ENCODE measurements at places on chromosomes 4 and X.

- H3K4me1 ChIP-seq: no peaks in the 10 kb centered on the region
- DNase-seq: no peak
- H3K4me3 ChIP-seq: no peak overlapping the region
- no peak overlapping the region for H3K27ac ChIP-seq
- H3K27me3 ChIP-seq: peaks cover 6% of the 10 kb centered on the region
- no peaks in the 10 kb centered on the region for H3K36me3 ChIP-seq
Observed at GRCh38 chr4:115229873-115230272, 116.5 kb upstream of the NDST4 start.

DNA sequence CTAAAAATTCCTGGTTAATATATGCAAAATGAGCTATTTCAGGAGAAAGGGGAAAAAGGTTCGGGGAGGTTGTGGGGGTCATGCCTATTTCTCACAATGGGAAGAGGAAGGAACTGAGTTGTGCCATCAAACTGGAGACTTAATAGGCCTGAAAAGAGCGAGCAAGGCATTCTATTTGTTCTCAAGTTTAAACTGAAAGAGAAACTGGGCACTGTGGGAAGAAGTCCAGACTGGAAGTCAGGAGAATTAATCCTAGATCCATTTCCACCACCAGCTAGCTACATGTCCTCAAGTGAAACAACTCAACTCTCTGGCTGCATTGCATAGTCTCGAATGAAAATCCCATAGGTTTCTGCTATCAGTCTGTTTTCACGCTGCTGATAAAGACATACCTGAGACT is 50.6 kb downstream of the PPARGC1A start:
- no peaks in the 10 kb centered on the region for H3K36me3 ChIP-seq
- no peaks in the 10 kb centered on the region for H3K27me3 ChIP-seq
- no peak for DNase-seq
- no peaks in the 10 kb centered on the region for H3K4me1 ChIP-seq
- no peak overlapping the region for H3K4me3 ChIP-seq
- H3K27ac ChIP-seq: no peak overlapping the region

GRCh38 chr4:88445252-88445651 is 11.7 kb upstream of the HERC5 start:
- H3K4me1 ChIP-seq: peaks cover 20% of the 10 kb centered on the region
- no peaks in the 10 kb centered on the region for H3K27me3 ChIP-seq
- H3K36me3 ChIP-seq: no peaks in the 10 kb centered on the region
- H3K27ac ChIP-seq: peak overlapping the region; percentile 59

- peak; percentile 62 for DNase-seq
- no peak within 1 kb of the TSS for H3K27ac ChIP-seq
- H3K4me3 ChIP-seq: peak within 1 kb of the TSS; percentile 35
- no peaks in the 10 kb centered on the region for H3K27me3 ChIP-seq
- H3K36me3 ChIP-seq: no peaks in the 10 kb centered on the region
Observed at GRCh38 chrX:64394874-64395567, at the start of gene MTMR8. Gene MTMR8, minus strand, starts transcription at chrX:64395452. Its CDS starts 89 bp downstream, at chrX:64395363.

DNA sequence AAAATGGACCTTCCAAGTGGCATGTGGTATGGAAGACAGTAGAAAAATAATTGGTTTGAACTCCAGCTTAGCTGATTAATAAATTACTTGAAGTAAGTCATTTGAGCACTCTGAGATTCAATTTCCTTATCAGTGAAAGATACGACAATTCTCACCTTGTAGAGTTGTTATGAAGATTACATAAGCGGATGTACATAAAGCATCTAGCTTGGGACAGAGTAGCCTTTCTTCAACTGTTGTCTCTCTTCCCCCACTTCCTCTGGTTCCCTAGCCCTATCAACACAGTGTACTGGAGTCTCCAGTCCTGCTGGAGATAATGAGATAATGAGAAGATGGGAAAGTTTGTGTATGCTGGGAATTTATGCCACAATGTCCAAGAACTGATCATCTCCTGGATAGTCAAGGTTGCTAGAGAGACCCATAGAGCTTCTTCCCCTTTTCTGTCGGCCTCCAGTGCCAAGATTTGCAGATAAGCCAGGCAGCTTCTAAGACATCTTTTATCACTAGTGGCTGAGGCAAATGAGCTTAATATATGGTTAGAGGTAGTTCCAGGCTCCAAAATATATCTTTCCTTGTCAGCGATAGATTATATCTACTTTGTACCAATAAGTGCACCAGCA is 33.9 kb downstream of the VSIG4 start:
- H3K27me3 ChIP-seq: no peaks in the 10 kb centered on the region
- no peak for DNase-seq
- no peaks in the 10 kb centered on the region for H3K36me3 ChIP-seq

GRCh38 chrX:48713847-48714246 is 17.3 kb downstream of the SUV39H1 start:
- no peak for DNase-seq
- H3K27ac ChIP-seq: no peak overlapping the region
- H3K4me1 ChIP-seq: no peaks in the 10 kb centered on the region
- H3K27me3 ChIP-seq: no peaks in the 10 kb centered on the region
- no peaks in the 10 kb centered on the region for H3K36me3 ChIP-seq

GRCh38 chr4:164596927-164597326 is 157.0 kb upstream of the SMIM31 start:
- H3K27me3 ChIP-seq: no peaks in the 10 kb centered on the region
- H3K4me1 ChIP-seq: no peaks in the 10 kb centered on the region
- H3K27ac ChIP-seq: no peak overlapping the region
- DNase-seq: no peak

GRCh38 chr4:40829586-40829985 is 79.8 kb downstream of the NSUN7 start:
- H3K27me3 ChIP-seq: no peaks in the 10 kb centered on the region
- no peak for DNase-seq
- H3K4me1 ChIP-seq: no peaks in the 10 kb centered on the region
- H3K4me3 ChIP-seq: no peak overlapping the region
- H3K36me3 ChIP-seq: peaks cover 55% of the 10 kb centered on the region

DNA sequence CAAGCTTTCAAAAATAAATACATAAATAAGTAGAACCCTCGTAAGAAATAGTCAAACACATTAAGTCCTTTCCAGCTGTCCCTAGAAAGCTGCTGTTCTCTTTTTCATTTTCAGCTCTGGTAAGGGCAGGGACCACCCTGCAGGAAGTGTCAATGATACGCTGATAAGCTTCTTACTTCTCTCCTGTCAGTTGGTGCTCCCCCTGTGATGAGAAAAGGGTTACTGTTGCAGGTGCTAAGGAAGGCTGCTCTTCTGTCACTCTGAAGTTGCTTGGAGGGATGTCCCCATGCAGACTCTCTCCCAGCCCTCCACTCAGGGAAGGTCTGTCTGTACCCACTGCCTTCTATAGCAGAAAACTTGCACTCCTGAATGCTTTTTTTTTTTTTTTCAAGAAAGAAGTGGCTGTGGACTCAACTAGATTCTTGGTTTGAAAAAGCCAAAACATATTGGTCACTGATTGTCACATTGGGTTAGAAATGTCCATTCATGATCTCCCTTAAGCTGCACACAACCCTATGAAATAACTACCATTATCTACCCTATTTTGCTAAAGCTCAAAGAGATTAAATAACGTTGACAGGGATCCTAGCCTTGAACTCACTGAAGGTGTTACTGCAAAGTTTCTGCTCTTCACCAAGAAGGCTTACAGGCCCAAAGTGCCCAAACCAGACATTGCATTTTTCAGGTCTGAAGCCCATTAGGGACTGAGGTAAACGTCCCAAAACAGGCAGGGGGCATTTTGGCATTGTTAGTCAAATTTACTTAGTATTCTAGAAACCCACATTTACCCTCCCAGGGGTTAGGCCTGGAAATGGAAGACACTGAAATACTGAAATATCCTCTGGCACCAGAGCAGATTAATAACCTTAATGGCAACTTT is 1.2 kb downstream of the CXCL3 start:
- H3K36me3 ChIP-seq: peaks cover 20% of the 10 kb centered on the region
- peaks cover 33% of the 10 kb centered on the region for H3K4me1 ChIP-seq
- DNase-seq: no peak

DNA sequence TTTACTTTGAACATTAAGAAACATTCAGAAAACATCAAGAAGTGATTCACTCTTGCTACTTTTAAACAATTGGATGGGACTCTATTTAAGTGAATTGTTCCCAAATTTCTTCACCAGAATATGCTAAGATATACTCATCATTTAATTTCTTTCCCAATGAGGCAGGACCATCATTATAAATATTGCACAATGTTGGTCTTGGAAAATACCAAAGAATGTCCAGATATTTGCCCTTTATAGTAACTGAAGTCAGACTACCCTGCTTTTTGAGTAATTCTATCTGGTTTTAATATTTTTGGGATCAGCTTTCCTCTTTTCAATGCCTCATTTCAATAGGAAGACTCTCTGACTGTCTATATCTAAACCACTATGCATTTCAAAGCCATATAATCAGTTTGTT is 129.4 kb upstream of the TENM3 start:
- no peak overlapping the region for H3K4me3 ChIP-seq
- no peaks in the 10 kb centered on the region for H3K36me3 ChIP-seq
- H3K27ac ChIP-seq: no peak overlapping the region

- peak overlapping the region; percentile 48 for H3K4me3 ChIP-seq
- no peaks in the 10 kb centered on the region for H3K27me3 ChIP-seq
- no peak for DNase-seq
- H3K4me1 ChIP-seq: no peaks in the 10 kb centered on the region
- H3K36me3 ChIP-seq: no peaks in the 10 kb centered on the region
Observed at GRCh38 chrX:49053223-49054072, 5.4 kb upstream of the CCDC120 start.

GRCh38 chr4:146073517-146073916 is 102.0 kb upstream of the LSM6 start:
- H3K4me1 ChIP-seq: no peaks in the 10 kb centered on the region
- H3K36me3 ChIP-seq: no peaks in the 10 kb centered on the region
- no peak overlapping the region for H3K4me3 ChIP-seq
- DNase-seq: no peak
- H3K27me3 ChIP-seq: peaks cover 28% of the 10 kb centered on the region

DNA sequence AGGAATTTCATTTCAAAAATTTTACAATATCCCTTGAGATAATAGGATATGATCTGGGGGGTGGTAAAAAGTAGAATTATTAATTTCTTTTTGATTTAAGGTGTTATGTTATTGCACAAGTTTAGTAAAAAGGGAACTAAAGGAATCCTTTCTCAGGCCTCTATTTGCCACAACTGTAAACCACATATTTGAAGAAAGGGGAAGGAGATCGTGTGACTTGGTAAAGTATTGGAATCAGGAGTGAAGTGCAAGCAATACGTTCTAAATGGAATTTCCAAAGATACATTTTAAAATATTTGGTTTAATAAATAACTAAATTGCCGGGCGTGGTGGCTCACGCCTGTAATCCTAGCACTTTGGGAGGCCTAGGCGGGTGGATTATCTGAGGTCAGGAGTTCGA is 35.3 kb upstream of the SCRG1 start:
- H3K27ac ChIP-seq: no peak overlapping the region
- DNase-seq: no peak
- H3K36me3 ChIP-seq: no peaks in the 10 kb centered on the region
- H3K4me1 ChIP-seq: no peaks in the 10 kb centered on the region

DNA sequence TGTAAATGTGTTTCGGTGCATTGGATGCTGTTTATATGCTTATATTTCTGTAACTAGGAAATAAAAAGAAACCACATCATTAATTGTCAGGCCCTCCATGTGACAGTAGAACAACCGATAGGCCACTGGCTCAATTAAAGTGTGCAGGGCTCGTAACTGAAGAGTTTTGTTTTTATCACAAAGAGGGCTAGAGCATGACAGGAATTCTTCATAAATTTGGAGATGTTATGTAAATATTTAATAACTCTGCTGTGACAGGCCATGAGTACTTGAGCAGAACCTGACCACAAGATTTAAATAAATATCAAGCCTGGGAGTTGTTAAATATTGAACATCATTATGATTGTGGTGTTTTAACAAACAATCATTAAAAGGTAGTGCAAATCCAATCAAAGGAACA is 55.9 kb downstream of the MID1 start:
- no peak overlapping the region for H3K27ac ChIP-seq
- no peaks in the 10 kb centered on the region for H3K4me1 ChIP-seq
- DNase-seq: no peak

GRCh38 chr4:28426251-28426650 is 1565.6 kb downstream of the STIM2 start:
- H3K27ac ChIP-seq: no peak overlapping the region
- H3K4me3 ChIP-seq: no peak overlapping the region
- no peaks in the 10 kb centered on the region for H3K4me1 ChIP-seq
- DNase-seq: no peak

GRCh38 chrX:37302569-37302968 is 46.6 kb upstream of the PRRG1 start:
- DNase-seq: no peak
- H3K4me1 ChIP-seq: no peaks in the 10 kb centered on the region
- no peak overlapping the region for H3K27ac ChIP-seq
- no peaks in the 10 kb centered on the region for H3K36me3 ChIP-seq
- no peaks in the 10 kb centered on the region for H3K27me3 ChIP-seq

DNA sequence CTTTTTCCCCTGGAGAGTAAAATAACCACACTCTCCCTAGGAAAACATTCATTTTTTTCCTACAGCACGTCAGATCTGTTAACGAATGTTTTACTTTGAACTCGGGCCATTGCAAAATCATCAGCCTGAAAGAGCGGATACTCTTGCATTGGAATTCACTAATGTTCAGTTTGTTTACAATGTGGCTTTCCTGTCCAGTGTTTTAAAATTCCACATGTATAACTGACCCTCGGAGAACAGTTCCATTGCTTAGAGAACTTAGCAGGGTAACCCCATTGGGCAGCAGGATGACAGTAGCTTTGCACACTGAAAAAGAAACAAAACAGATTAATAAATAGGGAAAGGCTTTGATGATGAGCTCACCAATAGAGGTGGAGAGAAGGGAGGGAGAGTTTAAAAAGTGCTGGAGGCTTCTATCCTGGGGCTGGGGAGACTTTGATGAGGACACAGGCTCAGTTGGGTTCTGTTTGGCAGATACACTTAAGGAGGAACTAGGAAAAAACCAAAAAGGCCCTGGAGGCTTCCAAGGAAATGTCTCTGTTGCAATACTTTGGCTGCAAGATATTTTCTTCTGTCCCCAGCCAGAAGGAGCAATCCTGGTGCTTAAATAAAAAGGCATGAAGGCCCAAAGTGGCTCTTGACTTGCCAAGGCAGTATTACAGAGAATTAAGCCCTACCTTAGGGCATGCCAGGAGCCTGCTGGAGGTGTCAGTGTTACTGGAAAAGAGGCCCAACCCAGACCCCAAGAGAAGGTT is 143.1 kb downstream of the ARSF start:
- H3K36me3 ChIP-seq: no peaks in the 10 kb centered on the region
- H3K27me3 ChIP-seq: no peaks in the 10 kb centered on the region
- no peak overlapping the region for H3K4me3 ChIP-seq
- no peak overlapping the region for H3K27ac ChIP-seq

GRCh38 chrX:49695276-49696180 is at the start of gene PAGE1:
Gene PAGE1, minus strand, starts transcription at chrX:49695984. Its CDS starts 1,214 bp downstream, at chrX:49694770.
- H3K27ac ChIP-seq: no peak within 1 kb of the TSS

GRCh38 chr4:56130606-56131155 is 181.9 kb downstream of the CEP135 start:
- no peaks in the 10 kb centered on the region for H3K4me1 ChIP-seq
- H3K27ac ChIP-seq: no peak overlapping the region
- H3K27me3 ChIP-seq: no peaks in the 10 kb centered on the region

Data from RWPE2 (cell line).